Panc1 (cell line): ENCODE measurements at places on chromosomes 3 and 15. TPM values are rescaled to one million over a fixed set of nuclear protein-coding genes. Genes with fewer than 3 reads are reported as not detected.

Gene CLRN1
- not detected for total RNA-seq

Gene MCTP2
- 0.15 TPM for total RNA-seq

Gene UROC1
- total RNA-seq, result not detected

Gene MAP1A
- 1.6 TPM for total RNA-seq

Gene LMCD1
- 24.8 TPM for total RNA-seq

Gene KBTBD13
- total RNA-seq, result not detected

Gene ZBTB20
- 4.1 TPM for total RNA-seq

Gene WDR93
- 0.18 TPM for total RNA-seq

Gene SAMMSON
- not detected for total RNA-seq

Gene GOLGA6A
- total RNA-seq, result 0.05 TPM

Gene WNT5A
- total RNA-seq, result 0.54 TPM

GRCh38 chr3:15300323-15301078 is 31.9 kb downstream of the SH3BP5 start:
- H3K27me3 ChIP-seq, result no peaks in the 10 kb centered on the region
- no peak overlapping the region for H3K4me3 ChIP-seq
- H3K4me1 ChIP-seq, result no peaks in the 10 kb centered on the region; the same call in 1 of the 2 replicates
- H3K36me3 ChIP-seq, result no peaks in the 10 kb centered on the region

DNA sequence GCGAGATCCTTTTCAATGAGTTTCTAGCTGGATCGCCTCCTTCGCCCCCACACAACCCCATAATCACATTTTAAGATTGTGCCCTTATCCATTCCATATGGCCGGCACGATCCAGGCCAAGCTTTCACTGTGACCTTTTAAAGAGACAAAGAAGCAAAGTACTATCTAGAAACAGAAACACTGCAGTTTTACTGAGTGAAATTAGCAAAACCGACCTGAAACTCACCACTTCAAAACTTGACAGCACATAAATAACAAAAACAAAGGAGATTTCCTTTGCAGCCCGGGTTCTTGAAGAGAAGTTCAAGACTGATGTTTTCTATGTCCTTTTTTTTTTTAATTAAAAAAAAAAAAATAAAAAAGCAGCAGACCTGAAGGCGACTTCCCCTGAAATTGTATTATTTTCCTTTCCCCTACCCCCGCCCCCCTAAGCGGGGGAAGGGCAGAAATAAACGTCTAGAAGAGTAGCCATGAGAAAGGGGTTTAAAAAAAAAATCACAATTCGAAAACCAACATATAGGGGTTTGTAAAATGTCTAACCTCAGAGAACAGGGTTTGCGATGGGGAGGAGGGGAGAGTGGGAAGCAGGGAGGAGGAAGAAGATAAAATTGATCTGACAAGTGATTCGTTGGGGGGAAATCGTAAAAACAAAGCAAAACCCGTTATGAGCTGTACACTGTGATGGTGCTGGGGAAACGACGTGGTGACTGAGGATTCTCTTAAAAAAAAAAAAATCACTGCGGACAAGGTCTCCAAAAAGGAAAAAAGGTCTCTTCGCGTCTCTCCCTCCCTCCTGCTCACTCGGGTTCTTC is 1.5 kb downstream of the SATB1 start:
- no peak for DNase-seq
- H3K36me3 ChIP-seq, result no peaks in the 10 kb centered on the region
- no peak overlapping the region for H3K27ac ChIP-seq
- peaks cover 12% of the 10 kb centered on the region for H3K27me3 ChIP-seq

DNA sequence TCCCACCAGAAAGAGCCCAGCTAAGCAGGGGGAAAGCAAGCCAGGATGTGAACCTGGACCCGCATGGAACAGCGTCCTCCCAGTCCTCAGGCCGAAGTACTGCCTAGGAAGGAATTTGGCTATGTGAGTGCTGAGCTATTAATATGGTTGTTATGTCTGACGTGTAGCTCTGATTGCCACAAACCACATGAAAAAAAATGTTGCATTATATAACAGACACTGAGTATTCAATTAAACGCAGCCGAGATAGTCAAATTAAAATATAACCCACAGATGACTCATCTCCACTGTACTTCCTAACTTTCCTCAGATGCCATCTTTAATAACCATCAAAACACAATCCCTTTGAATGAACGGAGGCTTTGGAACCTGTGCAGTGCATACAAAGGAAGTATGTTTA is 111.1 kb downstream of the GABRB3 start:
- no peak overlapping the region for H3K4me3 ChIP-seq
- no peak overlapping the region for H3K27ac ChIP-seq

GRCh38 chr3:105503191-105503593 is 136.5 kb downstream of the ALCAM start:
- H3K36me3 ChIP-seq, result no peaks in the 10 kb centered on the region
- no peaks in the 10 kb centered on the region for H3K27me3 ChIP-seq
- H3K4me1 ChIP-seq, result no peaks in the 10 kb centered on the region
- no peak overlapping the region for H3K4me3 ChIP-seq
- DNase-seq, result no peak

DNA sequence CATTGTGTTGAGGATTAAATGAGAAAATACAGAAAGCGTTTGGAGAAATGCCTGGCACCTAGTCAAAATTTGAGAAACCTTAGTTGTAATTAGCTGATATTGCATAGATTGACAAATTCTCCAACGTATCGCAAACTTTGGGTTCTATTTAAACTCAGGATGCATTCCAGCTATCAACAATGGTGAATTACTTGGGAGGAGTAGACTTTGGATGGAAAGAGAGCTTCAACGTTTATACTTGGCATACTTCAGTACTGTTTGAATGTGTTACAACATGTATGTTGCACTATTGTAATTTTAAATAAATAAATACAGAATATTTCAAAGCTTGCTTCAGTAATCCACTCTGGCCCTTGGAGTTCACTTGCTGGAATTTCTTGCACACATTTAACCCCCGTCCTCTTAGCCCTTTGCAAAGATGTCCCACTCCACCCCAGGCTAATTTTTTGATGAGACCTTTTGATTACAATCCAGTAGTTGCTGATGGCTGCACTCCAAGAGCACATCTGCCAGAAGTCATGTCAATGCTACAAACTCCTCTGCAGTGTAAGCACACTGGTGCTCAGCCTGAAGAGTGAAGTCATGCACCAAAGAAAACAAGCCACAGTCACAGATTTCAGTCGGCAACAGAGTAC is 4.7 kb upstream of the DIS3L start:
- H3K36me3 ChIP-seq, result no peaks in the 10 kb centered on the region
- H3K27ac ChIP-seq, result no peak overlapping the region
- H3K4me1 ChIP-seq, result 0 out of 2 replicates have a peak, but pooled peaks cover 5% of the 10 kb centered on the region

GRCh38 chr3:196740481-196741248 is 1.0 kb downstream of the PAK2 start:
- H3K27me3 ChIP-seq, result no peaks in the 10 kb centered on the region
- no peaks in the 10 kb centered on the region; the same call in 1 of the 2 replicates for H3K36me3 ChIP-seq
- H3K4me3 ChIP-seq, result peak overlapping the region; percentile 94
- peak overlapping the region; percentile 99 for H3K27ac ChIP-seq
- peak; percentile 27 for DNase-seq

DNA sequence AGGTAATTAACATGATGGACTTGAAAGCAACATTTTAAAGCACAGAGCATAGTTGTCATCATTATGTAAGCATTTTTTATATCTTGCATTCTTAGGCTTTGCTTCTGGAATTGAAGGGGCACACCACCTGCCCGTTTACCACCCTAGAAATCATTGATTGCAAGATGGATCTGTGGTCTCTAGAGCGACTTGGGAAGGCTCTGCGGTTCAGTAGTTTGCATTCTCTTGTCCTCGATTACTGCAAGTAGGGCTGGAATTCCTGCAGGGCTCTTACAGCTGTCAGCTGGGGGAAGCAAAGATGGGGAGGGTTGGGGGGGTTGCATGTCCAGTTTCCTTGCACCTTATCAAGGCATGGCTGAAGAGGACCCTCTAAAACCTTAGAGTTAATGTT is 56.7 kb upstream of the RNF7 start:
- no peak overlapping the region for H3K27ac ChIP-seq
- no peak for DNase-seq
- H3K36me3 ChIP-seq, result no peaks in the 10 kb centered on the region
